ENCODE measurements at places on chromosomes 5 and 9. TPM values are rescaled to one million over a fixed set of nuclear protein-coding genes. Genes with fewer than 3 reads are reported as not detected.

The PCDHGA9 gene
- total RNA-seq, result 0.88 TPM

The SLC25A25 gene
- 4.6 TPM for total RNA-seq

The DYNC2I2 gene
- total RNA-seq, result 116 TPM

The PHF24 gene
- total RNA-seq, result not detected

GRCh38 chr5:76704131-76704663, 11.7 kb upstream of the F2R start:
- no peak for DNase-seq

DNA sequence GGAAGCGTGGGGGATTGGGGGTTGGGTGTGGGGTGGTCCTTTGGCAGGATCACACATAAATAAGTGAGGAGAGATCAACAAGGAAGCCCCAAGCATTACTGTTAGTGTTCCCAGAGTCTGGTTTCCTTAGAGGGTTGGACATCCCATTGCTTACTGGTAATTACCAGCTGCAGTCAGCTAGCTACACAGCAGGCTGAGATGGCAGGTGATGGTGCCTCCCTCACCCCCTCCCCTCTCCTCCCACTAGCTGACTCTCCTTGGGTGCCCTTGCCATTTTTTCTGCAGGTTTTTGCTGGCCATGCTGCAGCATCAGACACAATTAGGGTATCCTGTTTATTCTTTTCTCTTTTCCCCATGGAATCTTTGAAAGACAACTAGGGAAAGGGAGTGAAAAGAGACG, 107.5 kb upstream of the TLR4 start:
- DNase-seq, result no peak

DNA sequence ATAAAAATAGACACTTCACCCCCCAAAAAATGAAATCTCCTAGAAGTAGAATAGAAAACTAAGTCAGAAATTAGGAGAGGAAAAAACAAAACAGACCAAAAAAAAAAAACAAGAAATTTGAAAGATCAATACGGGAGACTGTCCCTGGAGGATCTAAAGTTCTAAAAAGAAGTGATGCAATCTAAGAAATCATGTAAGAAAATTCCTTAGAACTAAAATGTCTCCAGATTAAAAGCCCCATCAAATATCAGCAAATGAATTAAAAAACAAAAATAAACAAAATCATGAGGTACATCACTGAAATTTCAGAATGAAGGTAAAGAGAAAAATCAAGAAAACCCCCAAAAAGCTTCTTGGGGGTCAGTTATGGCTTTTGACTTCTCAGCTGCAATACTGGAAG, 13.5 kb downstream of the FNIP1 start:
- no peak for DNase-seq

DNA sequence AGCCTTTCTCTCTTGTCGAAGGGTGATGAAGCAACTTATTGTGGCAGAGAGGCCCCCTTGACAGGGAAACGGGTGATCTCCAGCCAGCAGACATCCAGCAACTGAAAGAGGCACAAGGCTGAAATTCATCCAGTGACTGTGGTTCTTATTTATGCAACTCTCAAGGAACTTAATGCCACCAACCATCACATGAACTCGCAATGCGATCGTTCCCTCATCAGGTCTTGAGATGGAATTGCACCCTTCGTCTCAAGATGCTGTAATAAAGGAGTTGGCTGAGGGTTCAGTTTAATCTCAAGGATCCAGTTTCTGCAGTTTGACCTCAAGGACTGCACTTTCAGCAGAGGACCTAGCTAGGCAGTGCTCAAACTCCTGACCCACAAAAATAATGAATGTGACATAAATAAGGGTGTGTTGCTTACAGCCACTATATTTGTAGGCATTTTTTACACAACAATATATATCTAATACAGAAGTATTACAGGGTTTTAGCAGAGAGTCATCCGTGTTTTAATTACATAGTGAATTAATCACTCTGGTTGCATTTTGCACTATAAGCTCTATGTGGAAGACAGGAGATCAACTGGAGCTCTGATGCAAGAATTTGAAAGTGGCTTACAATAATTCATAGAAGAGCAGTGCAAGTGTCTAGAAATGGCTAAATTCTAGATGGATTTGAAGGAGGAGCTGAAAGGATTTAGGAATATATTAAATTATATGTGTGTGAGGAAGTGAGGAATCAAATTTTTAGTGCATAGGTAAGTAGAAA, 957.8 kb upstream of the CTNND2 start:
- DNase-seq, result no peak

GRCh38 chr5:80370390-80370789, 37.5 kb upstream of the ZFYVE16 start:
- DNase-seq, result no peak

DNA sequence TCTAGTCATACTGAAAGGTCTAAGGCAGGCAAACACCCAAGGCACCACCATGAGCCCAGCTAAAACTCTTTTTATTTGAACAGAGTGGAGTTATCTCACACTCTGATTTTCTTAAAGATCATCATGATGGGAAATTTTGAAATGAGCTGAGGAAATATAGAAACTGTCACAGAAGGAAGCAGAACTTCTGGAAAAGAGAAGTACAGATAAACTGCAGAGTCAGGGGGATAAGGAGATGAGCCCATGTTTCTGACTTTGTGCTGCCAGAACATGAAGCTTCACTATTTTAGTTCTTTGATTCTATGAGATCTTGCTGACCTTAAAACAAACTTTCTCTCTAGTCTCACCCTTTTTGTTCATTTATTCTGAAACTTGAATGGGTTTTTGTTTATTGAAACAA, 406.5 kb upstream of the EDIL3 start:
- DNase-seq, result no peak

- DNase-seq, result no peak
Measured at GRCh38 chr9:109908459-109909390, 128.7 kb downstream of the PALM2AKAP2 start.

DNA sequence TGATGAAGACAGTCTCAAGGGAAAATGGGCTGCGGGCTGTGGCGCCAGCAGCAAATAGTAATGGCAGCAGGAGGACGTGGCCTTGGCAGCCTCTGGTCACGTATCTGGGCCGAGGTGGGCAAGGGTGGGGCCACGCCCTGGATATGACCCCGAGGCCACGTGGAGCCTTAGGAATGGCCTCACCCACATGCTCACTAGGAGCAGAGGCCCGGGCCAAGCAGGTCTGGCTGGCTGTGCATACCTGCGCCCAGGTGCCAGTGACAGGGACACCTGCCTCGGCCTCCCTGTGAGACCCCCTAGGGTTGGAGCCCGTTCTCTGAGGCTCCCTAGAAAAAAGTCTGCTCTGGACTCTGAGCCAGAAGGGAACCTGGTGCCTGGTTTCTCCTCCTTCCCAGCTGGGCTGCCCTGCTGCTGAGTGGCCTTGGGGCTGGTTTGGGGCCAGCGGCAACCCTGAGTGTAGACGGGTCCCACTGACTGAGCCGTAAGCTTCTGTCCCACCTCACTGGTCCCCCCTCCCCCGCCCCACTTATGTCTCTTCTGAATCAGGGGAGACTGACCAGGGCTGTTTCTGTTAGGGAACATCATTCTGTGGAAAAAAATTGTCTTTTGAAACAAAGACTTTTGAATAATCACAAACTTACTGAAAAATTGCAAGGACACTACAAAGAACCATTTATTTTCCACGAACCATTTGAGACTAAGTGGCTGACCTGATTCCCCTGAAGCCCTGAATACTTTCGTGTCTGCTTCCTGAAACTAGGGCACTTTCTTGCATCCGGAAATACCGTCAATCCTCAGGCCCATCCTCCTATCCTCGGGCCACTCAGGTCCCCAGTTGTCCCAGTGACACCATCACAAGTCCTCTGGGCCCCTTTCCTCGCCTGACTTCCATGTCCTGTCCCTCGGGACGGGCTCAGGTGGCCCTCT, 60.8 kb downstream of the WNK2 start:
- DNase-seq, result no peak
